ENCODE measurements at places on chromosomes 4 and X.

DNA sequence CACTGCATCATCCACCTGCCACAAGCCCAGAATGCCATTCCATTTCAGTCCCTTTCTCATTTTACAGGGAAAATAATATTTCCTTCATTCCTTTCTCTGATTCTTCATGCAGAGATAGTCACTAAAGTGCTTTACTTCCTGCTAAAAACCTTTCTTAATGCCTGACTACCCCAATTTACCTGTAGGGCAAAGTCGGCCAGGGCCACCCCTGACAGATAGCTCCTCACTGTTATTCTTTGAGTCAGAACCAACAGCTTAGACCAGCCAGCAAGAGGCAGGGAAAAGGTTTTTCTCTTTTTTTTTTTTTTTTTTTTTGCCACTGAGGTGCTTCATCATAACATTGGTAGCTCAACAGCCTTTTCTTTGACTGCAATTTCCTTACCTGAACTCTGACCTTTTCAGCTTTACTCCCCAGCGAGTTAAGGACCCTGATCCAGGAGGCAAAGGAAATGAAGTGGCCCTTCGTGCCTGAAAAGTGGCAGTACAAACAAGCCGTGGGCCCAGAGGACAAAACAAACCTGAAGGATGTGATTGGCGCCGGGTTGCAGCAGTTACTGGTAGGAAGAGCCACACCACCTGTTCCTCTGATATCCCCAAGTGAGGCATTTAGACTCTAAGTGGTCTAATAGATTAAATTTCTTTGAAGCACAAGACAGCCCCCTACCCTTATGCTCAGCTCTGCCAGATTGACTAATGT, 85.0 kb downstream of the ALPK1 start:
- no peak for DNase-seq

- DNase-seq = no peak
Observed at GRCh38 chrX:118179161-118179560, 62.6 kb upstream of the KLHL13 start.

GRCh38 chr4:119098306-119098705, 37.3 kb upstream of the MYOZ2 start:
- no peak for DNase-seq

GRCh38 chrX:67961516-67961915, 417.7 kb downstream of the AR start:
- DNase-seq = no peak

GRCh38 chrX:1434871-1435240, 17.9 kb downstream of the ASMTL start:
- no peak for DNase-seq

GRCh38 chr4:6071191-6071958, 53.1 kb upstream of the C4orf50 start:
- DNase-seq = no peak

GRCh38 chr4:17055788-17056187, 157.3 kb upstream of the LDB2 start:
- no peak for DNase-seq

- no peak for DNase-seq
Observed at GRCh38 chrX:102840871-102841705, 96.0 kb upstream of the RAB40AL start.

GRCh38 chrX:101368800-101369199, 17.2 kb downstream of the BTK start:
- DNase-seq = no peak

DNA sequence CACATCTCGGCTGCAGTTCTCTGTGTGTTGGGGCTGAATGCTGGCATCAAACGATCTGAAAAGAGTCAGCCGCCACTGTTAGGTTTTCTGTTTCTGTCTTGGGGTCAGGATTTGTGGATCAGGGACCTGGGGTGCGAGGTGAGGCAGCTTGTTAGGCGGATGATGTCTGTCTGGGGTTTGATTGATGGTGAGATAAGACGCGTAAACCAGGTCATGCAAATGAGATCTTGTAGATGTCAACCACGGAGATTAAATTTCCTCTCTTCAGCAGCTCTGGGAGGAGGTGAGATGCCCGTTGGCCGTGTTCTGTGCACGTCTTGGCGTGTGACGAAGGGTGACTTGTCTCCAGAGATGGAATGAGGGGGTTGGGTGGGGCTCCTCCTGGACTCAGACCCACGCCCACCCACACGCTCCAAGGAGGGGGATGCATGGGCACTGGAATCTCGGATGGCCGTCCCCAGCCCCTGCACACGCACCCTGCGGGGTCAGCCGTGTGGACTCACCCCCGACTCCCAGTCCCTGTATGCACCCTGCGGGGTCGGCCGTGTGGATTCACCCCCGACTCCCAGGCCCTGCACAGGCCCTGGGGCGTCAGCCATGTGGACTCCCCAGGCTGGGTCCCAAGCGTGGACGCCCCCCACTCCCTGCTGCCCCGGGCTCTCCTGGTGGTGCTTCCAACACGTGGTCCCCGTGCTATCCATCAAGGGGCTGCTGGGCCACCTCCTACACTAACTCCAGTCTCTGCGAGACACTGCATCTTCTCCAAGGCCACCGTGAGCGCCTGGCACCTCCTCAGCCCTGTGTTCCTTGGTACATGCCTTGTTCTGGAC, 16.0 kb upstream of the UVSSA start:
- no peak for DNase-seq

GRCh38 chrX:114584375-114584943, 573 bp downstream of the HTR2C start:
- no peak for DNase-seq

Data from femur (tissue), 1 donor.